WTC11 (cell line): ENCODE measurements at places on chromosomes 4 and X. TPM values are rescaled to one million over a fixed set of nuclear protein-coding genes. Genes with fewer than 3 reads are reported as not detected.

Gene FAM47A
- not detected in 3 replicates for total RNA-seq

Gene PCDH18
- total RNA-seq: 28.0 to 41.2 TPM (median 38.8 TPM) in 3 replicates

Gene ELF2
- total RNA-seq: 44.6 to 49.0 TPM (median 44.9 TPM) in 3 replicates

Gene RASSF6
- total RNA-seq: 0.15 to 0.27 TPM (median 0.18 TPM) in 3 replicates

Gene PHOX2B
- total RNA-seq: not detected in 3 replicates

Gene FAM47E
- 1.4 to 1.6 TPM (median 1.6 TPM) in 3 replicates for total RNA-seq

- DNase-seq: no peak
These were observed 75.5 kb downstream of the TBC1D9 start for GRCh38 chr4:140680686-140681085.

GRCh38 chr4:85686398-85686797, 211.4 kb downstream of the ARHGAP24 start:
- no peak for DNase-seq

DNA sequence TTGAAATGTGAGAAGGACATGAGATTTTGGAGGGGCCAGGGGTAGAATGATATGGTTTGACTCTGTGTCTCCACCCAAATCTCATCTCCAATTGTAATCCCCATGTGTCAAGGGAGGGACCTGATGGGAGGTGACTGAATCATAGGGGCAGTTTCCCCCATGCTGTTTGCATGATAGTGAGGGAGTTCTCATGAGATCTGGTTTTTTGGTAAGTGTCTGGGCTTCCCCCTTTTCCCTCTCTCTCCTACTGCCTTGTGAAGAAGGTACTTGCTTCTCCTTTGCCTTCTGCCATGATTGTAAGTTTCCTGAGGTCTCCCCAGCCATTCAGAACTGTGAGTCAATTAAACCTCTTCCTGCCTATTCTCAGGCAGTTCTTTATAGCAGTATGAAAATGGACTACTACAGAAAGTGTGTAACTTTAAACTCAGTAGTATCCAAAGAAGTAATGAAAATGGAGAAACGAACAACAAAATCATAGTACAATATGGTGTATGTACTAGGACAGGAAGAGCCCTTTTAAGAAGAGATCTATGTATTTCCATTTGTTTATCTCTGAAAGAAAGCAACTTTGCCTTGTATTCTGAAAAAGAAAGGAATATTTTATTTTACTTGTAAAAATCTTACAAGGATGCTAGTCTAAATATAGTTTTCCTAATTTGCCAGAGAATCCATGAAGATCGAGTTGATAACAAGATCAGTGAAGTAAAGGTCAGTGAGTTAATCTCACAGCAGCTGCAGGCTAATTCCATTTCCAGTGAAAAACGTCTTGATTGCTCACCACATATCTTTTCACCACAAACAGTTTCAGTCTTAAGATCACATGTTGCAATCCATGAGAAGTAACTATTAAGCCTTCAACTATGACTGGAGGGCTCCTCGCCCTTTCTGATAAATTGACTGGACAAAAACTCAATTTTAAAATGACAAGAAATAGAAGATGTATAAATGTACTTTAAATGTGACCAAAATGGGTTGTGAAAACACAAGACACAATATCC, 20.5 kb downstream of the PKD2 start:
- no peak for DNase-seq

- no peak for DNase-seq
These were observed 16.4 kb upstream of the NKRF start for GRCh38 chrX:119622356-119623232.

DNA sequence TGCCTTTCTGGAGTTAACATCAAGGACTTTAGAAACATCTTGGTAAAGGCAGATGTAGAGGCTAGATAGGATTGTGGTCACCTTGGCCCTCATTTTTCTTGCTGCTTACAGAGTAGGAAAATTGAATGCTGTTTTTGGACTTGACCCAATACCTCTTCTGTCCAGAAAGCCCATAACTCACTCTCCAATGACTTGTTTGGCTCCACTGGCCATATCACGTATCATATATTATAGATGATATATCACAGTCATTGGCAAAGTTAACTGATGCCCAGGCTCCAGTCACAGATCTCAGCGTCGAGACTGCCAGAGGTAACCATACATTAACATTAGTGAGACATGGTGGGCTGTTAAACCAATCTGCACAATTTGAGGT, 88.1 kb upstream of the PLAC1 start:
- no peak for DNase-seq

DNA sequence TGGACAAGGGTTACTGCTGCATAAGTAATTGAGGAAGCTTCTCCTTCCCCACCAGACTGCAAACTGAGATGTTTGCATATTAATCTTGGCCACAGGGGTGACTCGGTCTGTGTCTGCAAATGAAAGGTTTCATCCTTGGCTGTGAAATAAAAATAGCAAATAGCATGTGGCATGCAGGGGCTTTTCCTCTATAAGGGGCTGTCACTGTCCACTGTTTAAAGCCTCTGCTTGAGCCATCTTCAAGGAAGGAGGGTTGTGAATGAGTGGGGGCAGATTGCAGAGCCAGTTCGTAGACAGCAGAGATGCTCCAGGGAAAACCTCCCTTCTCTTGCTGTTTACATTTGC, 33.3 kb downstream of the TMSB4X start:
- DNase-seq: no peak

DNA sequence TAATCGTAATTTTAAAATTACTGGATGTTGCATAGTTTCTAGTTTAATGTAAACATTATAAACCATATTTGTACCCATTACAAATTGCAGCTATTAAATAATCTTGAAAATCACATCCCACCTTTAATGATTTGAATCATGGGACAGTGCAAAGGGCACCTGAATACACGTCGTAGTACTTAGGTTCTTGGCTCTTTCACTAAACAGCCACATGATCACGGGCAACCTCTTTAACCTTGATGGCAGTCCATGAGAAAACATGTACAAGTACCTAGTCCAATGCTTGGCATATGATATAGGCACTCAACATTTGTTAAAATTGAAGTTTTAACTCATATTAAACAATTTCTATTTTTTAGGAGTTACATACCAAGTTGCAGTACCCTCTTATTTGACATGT, 11.8 kb upstream of the FBXL5 start:
- DNase-seq: no peak

GRCh38 chrX:10617186-10617998, 3.0 kb downstream of the MID1 start:
- DNase-seq: no peak

DNA sequence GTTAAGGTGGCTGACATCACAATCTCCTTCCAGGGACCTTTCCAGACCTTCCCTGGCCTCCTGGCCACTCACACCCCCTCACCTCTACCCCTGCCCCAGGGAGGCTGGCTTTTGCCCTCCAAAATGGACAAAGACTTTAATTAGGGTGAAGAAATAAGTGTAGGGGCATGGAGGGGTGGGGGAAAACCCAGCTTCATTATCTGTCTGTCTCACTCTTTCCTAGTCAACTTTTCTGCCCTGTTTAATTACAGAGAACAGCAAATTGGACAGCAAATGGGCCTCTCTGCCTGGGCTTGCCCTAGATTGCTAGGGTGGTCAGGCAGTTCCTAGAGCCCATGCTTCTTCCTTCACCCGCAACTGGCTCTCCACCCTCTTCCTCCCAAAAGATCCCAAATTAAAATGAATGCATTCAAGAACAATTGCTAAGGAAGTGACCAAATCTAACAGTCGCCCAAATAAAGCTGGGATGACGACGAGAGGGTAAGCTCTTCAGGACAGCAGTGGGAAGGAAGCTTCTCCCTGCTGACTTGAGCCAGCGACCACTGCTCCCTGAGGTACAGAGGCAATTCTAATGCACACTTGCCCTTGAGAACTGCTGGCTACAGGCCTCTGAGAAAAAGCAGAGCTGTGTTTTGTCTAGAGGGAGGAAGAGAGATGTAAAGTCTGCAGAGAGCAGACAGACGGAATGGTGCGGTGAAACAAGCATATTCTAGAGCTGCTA, 12.4 kb downstream of the RAI2 start:
- DNase-seq: no peak
